EH (cell line): ENCODE measurements at places on chromosomes 2 and 18.

DNA sequence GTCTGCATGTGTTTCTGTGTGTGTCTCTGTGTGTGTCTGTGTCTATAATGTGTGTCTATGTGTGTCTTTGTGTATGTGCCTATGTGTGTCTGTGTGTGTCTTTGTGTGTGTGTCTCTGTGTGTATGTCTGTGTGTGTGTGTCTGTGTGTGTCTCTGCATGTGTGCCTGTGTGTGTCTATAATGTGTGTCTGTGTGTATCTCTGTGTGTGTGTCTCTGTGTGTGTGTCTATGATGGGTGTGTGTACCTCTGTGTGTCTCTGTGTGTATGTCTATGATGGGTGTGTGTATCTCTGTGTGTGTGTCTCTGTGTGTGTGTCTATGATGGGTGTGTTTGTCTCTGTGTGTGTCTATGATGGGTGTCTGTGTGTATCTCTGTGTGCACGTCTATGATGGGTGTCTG is 126.2 kb upstream of the GPC1 start:
- DNase-seq, result no peak

DNA sequence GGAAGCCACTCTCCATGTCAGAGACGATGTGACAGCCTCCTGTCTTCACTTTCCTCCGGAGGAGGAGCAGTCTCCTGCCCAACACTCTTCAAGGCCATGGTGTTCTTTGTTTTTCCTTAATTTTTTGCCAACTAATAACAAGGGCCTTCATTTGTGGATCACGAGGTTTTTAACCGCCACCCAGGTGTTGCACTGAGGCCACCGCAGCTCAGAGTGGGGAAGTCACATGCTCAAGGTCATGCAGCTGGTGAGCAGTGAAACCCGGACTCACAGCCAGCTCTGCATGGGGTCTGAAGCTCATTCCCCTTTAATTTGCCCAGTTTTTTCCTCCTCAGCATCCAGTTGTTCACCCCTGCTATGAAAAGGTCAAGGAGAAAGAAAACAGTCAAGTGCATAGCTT is 19.6 kb downstream of the ENOSF1 start:
- no peak for DNase-seq

DNA sequence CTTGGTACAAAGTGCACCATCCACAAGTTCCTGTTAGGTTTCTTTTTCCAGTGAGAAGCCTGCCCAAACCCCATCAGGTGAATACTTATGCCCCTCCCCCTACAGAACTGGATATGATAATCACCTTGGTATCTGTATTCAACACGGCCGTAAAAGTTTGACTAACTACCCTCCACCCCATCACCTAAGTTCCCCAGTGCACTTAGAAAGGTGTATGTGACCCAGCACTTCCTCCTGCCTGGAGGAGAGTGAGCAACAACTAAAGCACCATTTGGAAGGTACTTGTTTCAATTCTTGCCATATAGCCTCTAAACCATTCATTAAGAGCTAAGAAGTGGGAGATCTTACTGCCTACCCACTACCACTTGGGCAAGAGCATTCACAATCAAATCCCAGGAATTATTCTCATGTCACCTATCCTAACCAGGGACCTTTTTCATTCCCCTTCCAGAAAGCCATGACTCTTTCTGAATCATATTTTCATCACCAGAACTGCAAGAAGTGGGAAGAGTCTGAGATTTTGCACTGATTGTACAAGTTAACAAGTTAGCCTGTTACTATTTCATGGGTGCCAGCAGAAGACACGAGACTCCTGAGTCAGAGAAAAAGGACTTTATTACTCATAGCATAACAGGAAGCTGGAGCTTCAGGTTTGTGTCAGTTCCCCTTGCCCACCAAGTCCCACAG is 53.5 kb upstream of the NDUFV2 start:
- DNase-seq, result peak; percentile 65

DNA sequence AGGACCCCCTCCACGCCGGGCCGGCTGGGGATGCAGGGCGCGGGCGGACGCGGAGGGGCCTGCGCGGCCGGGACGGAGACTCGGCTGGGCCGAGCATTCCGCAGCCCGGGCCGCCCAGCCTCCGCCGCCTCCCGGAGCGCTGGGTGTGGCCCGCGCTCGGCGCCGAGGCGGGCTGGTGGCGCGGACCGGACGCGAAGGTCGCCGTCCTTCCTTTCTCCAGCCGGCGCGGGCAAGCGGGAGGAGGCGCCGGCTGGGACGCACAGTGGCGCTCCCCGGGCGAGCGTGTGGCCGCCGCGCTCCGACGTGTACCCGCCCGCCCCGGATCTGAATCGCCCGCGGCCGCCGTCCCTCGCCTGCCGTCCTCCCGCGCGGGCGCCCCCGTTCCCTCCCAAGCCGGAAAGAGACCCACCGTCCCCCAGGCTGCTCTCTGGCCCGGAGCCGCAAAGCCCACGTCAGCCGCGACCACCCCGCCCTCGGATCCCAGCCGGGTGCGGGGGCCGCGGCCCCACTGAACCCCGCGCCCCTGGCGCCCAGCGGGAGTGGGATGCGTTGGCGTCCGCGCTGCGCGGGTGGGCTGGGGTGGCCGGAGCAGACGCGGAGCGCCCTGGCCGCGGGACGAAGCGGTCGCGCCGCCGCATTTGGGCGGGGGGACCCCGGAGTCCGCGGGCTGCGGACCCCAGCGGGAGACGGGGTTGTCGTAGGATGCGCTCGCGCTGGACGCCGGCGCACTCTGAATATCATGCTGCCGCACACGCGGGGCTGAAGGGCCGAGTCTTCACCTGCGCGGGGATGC is 634 bp downstream of the SPATS2L start:
- peak; percentile 67 for DNase-seq

DNA sequence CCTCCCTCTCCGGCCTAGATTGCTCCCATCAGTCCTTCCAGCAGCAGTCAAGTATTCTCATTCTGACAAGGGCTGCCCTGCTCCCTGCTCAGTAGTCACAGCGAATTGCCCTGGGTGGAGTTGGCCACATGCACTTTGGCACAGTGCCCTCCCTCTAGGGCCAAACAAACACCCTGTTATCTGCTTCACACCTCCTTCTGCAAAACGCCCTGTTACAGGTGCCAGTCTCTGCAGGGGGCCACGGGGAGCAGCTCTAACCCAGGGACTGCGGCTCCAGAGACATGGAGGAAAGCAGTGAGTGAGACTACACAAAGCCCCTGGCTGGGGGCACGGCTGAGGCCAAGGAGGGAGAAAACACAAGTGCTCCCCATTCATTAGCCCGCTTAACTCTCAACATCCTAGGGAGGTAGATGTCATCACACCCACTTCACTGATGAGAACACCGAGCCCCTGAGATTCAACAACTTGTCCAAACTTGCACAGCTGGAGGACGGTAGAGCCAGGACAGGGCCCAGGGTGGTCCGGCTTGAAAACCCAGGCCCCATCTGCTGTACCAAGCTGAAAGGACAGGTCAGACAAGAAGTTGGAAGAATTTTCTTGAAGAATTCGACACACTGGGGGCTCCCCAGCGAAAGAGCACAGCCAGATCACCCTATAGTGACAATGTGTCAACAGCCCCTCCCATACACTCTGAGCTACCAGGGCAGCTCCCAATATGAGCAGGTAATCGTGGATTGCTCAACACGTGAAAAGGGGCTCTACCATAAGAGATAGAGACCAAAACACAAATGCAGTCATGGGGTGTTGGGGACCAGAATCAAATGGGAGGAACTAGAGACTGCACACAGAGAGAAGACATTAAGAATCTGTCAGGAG is 8.7 kb upstream of the TFCP2L1 start:
- DNase-seq, result no peak

DNA sequence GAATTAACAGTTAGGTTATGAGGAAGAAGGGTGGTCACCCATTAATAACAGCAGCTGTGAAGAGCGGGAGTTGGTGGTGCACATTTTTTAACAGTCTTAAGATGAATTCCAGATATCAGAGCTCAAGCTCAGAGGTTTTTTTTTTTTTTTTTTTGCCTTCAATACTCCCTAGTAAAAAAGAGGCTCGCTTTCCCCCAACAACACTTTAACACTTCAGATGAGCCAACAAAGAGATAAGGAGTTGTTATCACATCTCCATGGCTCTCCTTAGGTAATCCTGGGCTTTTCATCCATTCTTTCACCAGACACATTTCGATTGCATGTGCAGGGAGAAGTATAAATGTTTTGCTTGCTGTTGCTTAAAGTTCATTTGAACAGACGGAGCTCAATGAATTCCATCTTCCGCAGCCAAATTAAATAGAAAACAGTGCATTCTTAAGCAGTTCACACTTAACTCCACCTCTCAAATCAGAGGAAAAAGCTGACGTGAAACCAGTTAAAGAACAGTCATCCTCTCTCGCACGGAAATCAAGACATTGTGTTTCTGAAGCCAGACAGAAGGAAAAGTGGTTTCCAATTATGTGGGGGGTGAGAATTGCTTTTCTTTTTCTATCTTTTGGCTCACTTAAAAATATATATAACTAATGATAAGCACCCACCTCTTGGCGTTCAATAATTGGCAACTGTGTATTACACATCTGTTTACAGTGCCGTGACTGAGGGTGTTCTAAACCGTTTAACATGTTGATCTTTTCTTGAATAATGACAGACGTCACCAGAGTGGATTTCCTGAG is 118.2 kb downstream of the ZNF521 start:
- DNase-seq, result peak; percentile 71

DNA sequence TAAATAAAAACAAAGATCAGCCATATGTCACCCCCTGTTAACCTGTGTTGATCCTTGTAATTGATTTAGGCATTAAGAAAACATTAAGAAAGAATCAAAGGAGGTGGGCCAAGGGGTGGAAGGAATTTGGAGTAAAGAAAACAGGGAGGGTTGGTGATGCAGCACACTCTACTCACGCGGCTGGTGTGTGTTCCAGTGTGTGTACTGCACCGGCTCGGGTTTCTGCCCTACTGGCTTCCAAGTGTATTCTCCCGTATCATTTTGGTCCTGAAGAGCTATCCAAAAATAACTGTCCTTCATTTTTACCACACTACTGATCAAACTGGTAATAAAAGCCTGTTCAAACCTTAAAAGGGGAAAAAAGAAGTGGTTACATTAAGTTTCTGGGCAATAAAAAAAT is 56.9 kb downstream of the PLA2R1 start:
- DNase-seq, result no peak
